T-helper 1 cell (primary cell): ENCODE measurements at places on chromosomes 2 and 18.

- no peak for DNase-seq
These were observed 2.9 kb downstream of the GTF2A1L start for GRCh38 chr2:48620604-48621003.

- DNase-seq: no peak
These were observed 980 bp downstream of the OBSL1 start for GRCh38 chr2:219570194-219570923.

DNA sequence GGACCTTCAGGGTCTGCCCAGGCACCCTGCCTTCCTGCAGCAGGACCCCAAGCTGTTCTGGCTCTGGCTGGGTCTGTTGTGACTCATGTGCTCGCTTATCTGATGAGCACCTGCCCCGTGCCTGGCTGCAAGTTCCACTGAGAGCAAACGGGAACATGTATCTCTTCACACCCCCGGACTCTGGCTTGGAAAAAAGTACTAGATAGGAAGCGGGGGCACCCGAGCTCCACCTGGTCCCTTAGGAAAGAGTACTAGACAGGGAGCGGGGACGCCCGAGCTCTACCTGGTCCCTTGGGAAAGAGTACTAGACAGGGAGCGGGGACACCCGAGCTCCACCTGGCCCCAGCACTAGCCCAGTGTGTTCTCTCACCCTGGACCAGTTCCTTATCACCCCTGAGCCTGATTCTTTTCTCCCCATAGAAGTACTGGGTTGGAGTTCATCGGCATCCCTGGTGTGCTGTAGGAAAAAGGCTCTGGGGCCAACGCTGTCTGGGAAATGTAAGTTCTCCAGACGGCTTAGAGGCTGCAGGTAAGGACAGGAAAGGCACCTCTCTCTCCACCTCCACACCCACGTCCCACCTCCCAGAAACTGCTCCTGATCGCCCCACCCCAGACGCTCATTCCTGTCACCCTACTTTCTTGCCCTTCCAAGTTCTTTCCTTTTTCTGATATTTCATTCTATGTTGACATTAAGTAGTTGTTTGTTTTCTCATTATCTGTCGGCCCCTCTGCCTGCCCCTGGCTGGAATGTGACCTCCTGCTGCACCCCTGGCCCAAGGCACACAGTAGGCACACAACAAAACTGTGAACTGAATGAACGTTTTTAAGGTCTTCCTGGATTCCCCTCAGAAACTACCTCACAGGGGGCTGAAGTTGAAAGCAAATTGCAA, 40.2 kb downstream of the HDAC4 start:
- DNase-seq: no peak

DNA sequence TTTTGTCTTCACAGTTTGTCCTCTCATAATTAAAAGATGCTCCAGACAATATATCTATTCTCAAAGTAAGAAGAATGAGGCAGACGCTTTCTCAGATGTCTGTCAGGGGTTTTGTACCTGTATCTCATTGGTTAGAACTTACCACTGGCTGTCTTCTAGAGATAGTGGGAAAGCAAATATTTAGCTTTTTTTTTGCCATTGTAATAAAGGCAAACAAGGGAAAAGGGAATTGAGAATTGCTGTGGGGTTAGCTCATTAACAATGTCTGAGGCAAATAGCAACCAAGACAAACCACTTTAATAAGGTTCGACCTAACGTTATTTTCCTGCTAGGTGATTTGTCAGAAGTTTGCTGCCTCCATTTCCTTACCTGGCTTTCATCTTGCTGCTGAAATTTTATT, 30.0 kb downstream of the ZNF638 start:
- DNase-seq: no peak

GRCh38 chr2:207269038-207269437, 103.3 kb upstream of the KLF7 start:
- DNase-seq: no peak

GRCh38 chr18:32896776-32897547, 124.1 kb upstream of the KLHL14 start:
- DNase-seq: no peak

- DNase-seq: no peak
These were observed 150.9 kb downstream of the METTL4 start for GRCh38 chr18:2420367-2420766.

- DNase-seq: no peak
These were observed at the start of gene CFAP65 for GRCh38 chr2:219041252-219041651. Gene CFAP65 (minus strand): TSS chr2:219041516. CDS start chr2:219039048, 2,468 bp downstream.

- no peak for DNase-seq
These were observed 34.2 kb downstream of the TRAPPC12 start for GRCh38 chr2:3413697-3414096.

DNA sequence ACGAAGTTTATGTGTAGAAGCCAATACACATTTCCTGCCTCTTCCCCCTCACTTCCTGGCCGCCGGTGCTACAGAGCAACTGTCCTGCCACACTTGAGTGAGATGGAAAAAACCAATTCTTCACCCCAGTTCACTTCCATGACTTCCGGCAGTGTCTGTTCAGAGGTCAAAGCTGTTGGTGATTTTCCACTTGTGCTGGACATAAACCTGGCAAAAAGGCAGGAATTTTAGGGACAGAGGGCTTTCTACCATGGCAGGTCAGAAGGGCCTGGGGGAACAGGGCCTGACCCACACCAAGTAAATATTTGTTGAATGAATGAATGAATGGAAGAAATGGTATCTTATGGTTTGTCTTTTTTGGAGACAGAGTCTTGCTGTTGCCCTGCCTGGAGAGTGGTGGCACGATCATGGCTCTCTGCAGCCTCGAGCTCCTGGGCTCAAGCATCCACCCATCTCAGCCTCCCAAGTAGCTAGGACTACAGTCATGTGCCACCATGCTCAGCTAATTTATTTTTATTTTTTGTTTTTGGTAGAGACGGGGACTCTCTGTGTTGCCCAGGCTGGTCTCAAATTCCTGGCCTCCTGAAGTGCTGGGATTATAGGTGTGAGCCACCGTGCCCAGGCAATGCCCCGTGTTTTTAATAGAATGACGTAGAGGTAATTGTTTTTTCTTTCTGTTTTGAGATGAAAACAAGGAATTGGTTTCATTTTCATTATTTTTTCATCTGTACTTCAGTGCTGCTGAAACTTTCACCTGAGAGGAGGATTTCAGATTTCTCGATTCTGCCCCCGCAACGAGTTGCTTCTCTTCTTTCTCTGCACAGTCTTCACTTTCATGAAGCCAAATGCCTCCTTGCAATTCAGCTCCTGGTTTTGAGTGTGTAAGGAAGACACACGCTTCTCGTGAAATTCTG, 48.0 kb upstream of the LPIN2 start:
- DNase-seq: peak; percentile 30

GRCh38 chr2:220191031-220191430, 563.6 kb downstream of the SLC4A3 start:
- DNase-seq: no peak

DNA sequence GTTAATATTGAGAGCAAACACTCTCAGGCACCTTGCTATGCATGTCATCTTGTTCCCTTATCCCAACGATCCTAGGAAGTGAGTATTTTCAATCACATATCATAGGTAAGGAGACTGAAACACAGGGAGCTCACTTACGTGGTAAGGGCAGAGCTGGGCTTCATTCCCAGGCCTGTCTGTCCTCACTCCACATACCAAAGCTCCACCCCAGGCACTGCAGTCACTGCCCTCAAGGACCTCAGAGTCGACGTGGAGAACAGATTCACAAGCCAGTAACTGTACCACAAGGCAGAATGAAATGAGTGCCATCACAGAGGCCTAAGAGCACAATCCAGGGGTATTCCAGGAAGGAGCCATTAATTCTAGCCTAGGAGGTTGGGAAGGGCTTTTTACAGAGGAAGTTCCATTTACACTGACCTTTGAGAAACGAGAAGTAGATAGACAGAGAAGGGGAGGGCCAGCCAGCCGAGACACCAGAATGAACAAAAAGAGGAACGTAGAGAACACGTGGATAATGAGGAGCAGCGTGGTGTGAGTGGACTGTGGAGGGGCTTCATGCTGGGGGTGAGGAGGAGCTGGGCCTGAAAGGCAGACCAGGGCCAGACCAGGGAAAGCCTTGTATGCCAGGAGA, 48.6 kb downstream of the KIAA2012 start:
- DNase-seq: no peak
